ENCODE measurements at places on chromosomes 13 and 19.

DNA sequence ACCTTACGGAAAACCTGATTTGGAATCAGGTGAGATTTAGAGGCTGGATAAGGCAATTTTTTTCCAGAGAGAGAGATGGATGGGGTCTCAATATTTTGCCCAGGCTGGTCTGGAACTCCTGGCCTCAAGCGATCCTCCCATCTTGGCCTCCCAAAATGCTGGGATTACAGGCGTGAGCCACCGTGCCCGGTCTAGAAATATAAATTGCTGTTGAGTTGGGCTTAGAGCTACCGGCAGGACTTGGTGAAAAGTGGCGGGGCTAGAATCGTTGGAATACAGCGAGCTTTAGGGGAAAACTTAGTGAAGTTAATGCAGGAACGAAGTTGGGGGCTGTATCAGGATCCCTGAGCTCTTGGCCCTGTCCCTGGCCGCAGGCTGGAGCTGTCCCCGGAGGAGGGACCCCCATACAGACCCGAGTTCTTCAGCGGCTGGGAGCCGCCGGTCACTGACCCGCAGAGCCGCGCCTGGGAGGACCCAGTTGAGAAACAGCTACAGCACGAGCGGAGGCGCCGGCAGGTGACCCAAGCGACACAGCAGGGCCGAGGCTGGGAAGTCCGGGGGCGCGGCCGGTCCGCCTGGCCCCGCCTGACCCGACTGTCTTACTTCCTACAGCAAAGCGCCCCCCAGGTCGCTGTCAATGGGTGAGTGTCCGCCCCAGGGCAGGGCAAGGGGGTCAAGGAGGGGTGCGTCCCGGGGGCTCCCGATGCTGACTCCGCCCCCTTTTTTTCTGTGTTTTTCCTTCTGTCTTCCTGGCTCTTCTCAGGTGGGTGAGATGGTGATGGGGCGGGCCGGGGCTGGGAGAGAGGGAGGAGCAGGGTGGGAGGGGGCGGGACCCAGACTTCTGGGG is 7.6 kb downstream of the EPS8L1 start:
- no peak for DNase-seq

DNA sequence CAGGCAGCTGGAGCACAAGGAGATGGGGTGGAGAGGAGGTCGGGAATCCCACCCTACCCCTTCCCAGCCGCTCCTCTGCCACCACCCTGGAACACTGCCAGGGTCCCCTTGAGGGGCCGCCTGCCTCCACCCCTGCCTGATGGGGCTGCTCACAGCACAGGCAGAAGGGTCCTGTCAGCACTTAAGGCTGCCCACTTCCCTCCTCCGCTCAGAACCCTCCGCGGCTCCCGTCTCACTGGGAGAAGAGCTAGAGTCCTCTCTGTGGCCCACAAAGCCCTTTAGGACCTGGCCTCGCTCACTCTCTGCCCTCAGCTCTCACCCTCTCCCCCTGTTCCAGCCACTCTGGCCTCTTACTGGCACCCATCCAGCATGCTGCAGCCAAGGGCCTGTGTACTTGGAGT is 3.4 kb upstream of the POLD1 start:
- no peak for DNase-seq

DNA sequence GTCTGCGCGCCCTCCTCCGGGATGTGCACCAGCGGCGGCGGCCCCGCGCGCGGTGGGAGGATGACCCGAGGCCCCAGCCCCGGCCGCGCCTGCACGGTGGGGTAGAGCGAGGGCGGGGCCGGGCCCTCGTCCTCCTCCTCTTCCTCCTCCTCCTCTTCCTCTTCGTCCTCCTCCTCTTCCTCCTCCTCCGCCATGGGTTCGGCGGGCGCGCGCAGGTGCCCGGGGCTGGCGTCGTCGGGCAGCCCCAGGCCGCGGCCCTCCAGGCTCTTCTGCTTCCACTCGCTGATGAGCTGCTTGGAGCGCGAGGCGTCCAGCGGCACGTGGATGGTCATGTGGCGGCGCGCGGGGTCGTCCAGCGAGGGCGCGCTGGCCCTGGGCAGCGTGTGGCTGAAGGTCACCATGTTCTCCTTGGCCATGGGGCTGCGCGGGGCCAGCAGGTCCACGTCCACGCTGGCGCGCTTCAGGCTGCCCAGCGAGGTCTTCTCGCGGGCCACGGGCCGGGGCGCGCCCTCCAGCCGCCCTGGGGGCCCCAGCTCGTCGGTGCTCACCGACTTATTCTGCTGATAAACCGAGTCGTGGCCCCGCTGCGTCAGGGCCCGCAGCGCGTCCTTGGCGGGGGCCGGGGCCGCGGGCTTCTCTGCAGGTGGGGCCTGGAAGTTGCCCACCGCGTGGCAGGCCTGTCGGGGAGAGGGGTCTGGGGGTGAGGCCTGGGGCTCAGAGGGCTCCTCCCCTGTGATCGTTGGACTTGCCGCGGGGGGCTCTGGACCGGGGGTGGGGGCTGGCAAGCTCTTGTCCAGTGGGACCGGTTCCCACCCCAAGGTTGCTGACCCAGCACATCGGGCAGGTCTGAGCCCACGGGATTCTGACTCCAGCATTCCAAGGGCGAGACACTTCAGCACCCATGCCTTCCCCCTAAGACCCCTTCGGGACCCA is 8.3 kb downstream of the PLPPR3 start:
- no peak for DNase-seq

DNA sequence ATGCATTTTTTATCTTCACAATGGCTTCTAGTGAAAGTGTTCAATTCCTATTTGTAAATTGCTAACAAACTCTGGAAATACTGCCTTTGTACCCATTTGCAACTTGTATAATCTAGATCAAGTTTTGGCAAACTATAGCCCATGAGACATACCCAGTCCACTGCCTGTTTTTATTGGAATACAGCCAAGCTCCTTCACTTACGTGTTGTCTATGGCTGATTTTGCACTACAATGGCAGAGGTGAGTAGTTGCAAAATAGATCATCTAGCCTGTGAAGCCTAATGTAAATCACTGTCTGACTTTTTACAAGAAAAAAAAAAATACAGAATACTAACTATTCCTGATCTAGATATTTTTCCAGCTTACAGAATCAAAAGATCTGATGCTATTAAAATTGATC is 37.1 kb downstream of the DZIP1 start:
- DNase-seq: no peak

- DNase-seq: no peak
Measured at GRCh38 chr13:39401046-39401705, 201.8 kb downstream of the LHFPL6 start.

GRCh38 chr19:3359015-3359918 is 7.1 kb upstream of the NFIC start:
- DNase-seq: peak; percentile 68

Data from central memory CD4-positive, alpha-beta T cell (primary cell).